ENCODE measurements at places on chromosomes 3 and 15. TPM values are rescaled to one million over a fixed set of nuclear protein-coding genes. Genes with fewer than 3 reads are reported as not detected.

Gene PGBD4
- 1.3 TPM for total RNA-seq

Gene NR2E3
- 2.2 TPM for total RNA-seq

Gene INKA1
- total RNA-seq = 12.3 TPM

- DNase-seq = no peak
Measured at GRCh38 chr3:39143051-39143885, 10.1 kb downstream of the CSRNP1 start.
